ENCODE measurements at places on chromosomes 12 and 14.

DNA sequence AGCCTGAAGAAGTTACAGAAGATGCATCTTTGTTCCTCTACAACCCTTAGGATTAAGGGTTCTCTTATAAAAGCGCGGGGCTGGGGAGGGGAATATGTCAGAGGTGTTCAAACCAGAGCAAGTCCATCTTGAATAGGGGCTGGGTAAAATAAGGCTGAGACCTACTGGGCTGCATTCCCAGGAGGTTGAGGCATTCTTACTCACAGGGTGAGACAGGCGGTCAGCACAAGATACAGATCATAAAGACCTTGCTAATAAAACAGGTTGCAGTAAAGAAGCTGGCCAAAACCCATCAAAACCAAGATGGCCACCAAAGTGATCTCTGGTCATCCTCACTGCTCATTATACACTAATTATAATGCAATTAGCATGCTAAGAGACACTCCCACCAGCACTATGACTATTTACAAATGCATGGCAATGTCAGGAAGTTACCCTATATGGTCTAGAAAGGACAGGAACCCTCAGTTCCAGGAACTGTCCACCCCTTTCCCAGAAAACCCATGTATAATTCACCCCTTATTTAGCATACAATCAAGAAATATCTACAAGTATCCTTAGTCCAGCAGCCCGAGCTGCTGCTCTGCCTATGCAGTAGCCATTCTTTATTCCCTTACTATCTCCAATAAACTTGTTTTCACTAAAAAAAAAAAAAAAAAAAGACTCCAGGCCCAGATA, 108.1 kb upstream of the FOXN3 start:
- DNase-seq, result no peak

DNA sequence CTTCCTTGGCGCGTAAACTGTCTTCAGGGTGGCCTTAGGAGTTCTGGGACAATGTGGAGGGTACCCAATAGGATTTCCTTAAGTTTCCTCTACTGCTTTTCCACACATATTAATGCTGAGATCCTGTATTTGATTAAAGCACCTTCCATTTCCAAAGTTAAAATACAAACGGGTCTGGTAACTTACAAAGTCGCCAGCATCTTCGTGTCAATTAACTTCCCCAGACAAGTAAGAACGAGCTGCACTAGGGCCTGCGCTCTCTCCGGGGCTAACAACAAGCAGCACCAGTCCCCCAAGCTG, 130.9 kb downstream of the NDUFA12 start:
- no peak for DNase-seq

DNA sequence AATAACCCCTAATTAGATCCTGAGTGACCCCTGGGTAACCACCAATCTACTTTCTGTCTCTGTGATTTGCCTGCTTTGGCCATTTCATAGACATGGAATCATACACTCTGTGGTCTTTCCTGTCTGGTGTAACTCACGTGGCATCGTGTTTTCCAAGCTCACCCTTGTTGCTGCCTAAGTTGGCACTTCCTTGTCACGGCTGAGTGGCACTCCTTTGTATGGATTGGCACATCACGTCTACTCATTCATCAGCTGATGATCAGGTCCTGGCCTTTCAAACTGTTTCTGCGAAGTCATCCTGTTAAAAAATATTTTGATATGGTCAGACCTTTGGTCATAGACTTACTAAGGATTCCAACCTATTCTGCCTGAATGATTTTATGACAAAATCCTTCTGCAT, 87.7 kb downstream of the GLT1D1 start:
- DNase-seq, result no peak

DNA sequence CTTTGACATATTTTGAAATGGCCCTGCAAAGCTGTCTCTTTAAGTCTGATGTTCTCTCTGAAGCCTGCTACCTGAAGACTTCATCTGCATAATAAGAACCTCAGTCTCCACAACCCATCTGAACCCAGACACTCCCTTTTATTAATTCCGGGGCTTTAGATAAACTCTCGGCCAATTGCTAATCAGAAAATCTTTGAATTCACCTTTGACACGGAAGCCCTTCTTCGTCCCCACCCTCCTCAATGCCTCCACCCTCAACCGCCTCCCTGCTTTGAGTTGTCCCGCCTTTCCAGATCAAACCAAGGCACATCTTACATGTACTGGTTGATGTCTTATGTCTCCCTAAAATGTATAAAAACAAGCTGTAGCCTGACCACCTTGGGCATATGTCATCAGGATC, 17.6 kb downstream of the OR6J1 start:
- no peak for DNase-seq

DNA sequence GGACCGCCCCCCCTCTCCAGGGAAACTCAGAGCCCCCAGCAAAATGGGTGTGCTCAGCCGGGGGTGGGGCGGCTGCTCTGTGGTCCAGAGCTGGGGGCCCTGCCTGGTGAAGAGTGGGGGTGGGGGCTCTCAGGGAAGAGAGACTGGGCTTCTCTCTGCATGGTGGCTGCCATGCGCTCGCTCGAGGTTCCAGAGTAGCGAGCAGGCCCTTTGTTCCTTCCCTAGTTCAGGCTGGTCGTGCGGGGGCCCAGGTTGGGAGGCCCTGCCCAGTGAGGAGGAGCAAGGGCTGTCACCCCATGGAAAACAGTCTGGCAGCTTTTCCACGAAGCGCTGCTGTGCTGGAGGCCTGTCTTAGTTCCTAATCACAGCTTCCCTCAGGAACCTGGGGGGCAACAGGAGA, 134.6 kb downstream of the AEBP2 start:
- DNase-seq, result no peak

DNA sequence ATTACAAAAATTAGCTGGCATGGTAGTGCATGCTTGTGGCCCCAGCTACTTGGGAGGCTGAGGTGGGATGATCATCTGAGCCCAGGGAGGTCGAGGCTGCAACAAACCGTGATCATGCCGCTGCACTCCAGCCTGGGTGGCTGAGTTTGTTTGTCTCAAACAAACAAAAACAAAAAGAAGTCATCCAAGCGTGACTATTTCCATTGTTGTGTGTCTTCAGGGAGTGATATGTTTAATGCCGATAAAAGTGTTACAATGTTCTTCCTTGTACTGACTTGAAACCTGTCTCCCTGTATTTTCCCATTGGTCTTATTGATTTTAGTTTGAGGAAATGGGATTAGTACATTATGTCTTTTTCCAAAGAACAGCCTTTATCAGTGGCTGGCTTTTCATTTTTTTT, 75.6 kb upstream of the USP44 start:
- DNase-seq, result no peak

DNA sequence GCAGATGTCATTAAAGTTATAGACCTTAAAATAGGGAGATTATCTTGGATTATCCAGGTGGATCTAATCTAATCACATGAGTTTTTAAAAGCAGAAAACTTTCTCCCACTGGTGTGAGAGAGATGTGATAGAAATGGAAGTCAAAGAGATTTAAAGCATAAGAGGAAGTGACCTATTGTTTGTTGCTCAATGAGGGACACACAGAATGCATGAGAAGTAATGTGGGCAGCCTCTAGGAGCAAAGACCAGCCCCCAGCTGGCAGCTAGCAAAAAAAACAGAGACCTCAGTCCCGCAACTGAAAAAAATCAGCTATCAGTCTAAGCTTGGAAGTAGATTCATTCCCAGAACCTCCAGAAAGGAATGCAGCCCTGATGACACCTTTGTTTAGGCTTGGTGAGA, 24.6 kb upstream of the ANP32D start:
- DNase-seq, result no peak

DNA sequence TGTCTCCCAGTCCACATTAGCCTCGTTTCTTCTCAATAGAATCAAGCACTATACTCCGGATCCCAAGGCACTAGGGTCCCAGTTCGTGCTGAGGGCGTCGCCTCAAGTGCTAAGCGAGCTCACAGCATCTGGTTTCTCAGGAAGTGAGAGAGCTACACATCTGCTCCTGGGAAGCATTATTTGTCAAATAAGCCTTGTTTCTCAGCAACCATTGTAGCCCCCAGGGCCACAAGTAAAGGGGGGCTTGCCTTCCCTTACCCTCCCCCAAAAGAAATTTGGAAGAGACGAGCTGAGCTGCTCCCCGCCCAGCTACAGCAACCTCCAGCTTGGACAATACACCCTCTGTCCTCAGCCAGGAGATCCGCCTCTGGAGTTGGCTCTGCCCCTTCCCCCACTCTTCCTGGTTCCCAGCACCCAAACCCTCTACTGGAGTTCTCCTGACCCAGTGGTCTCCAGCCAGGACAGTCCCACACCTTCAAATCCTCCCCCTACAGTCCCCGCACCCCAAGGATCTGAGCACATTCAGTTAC, 5.7 kb upstream of the TNS2 start:
- DNase-seq, result no peak

DNA sequence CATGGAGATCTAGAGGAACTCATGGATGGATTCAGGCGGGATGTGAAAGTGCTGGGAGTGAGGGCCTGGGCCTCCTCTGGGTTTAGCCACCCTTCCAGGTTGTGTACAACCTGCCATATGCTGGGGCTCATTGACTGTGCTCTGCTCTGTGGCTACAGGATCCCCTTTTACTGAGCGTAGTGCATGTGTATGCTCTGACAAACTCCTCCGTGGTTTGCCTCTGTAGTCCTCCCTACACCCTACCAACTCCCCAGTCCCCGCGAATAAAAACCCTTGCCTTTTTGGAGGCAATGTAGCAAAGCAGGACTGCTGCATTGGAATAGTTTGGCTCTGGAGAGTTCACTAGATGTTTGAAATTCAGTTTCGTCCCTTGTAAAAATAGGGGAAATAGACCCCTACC, 17.4 kb downstream of the JDP2 start:
- no peak for DNase-seq

DNA sequence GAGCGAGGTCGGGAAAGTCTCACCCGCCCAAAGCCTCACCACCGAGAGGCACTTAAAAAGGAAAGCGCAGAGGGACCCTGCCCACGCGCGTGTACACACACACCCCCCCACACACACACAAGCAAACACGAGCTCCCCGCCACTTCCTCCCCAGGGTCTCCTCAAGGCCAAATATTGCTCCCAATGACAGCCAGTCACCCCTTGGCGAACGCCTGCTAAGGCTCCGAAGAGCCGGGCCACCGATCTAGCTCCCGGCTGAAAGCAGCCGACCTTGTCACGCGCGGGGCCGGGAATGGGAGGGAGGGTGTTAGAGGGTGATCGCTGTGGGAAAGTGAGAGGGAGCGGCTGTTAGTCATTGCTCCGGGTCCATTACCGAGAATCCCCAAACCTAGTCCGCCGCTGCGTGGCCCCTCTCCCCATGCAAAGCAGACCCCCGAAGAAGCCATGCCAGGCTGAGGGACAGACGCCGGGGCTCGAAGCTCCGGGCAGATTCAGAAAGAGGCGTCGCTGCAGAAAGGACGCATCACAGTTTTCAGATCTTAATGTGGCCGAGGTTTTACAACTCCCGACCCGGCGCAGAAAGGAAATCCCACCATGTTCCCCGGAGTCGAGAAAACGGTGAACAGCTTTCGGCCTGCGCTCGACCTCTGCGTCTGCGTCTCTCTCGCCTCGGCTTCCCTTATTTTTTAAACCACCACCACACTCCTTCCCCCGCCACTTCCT, 2.6 kb downstream of the BMP4 start:
- no peak for DNase-seq

DNA sequence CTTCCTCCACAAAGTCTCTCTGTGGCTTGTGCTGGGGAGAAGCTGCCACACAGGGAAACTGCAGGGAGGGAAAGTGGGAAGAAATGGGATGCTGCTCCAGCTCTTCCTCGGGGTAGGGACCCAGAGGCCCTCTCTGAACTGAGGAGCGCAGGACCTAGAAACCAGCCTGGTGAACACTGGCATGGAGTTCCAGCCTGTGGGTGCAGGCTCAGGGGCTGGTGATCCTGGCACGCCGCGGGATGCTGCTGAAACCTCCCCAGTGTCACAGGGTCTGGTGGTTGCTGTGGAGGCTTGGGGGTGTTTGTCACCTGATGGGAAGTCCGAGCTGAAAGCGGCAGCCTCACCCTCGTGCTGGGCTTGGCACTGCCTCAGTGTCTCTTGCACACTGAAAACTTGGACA, 5.2 kb upstream of the KRT75 start:
- no peak for DNase-seq

DNA sequence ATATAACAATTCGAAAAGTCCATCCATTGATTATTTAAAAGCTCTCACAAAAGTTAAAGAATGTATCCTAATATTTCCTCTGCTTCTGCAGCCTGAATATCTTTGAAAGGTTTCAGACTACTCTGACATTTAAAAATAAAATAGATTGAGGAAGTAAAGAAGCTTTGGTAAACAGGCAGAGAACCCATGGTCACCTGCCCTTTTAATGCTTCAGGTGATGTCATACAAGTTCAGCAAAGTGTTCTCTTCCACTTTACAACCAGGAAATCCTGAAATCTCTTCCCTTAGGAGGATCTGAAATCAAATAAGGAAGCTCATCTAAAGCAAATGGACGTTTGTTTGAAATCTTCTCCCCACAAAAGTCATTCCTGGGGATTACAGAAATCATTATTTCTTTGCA, 322.4 kb downstream of the PDZRN4 start:
- no peak for DNase-seq

GRCh38 chr12:111942557-111942956, 70.4 kb downstream of the TMEM116 start:
- DNase-seq, result no peak

DNA sequence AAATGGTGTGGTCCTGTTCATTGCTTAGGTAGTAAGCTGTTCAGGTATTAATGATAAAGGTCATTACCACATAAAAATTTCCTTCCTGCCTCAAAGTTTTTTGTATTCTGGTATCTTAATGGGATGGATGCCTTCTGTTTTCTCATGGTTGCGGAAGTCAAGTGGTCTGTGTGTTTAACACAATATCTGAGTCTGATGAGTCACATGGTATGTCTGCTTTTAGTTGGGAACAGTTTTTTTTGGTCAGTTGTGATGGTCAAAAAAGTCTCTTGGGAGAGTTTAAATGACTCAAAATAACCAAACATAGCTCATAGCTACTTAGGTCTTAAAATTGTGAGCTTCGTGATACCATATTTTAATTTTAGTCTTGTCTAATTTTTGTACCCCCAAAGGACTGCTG, 40.7 kb downstream of the STK38L start:
- DNase-seq, result no peak

DNA sequence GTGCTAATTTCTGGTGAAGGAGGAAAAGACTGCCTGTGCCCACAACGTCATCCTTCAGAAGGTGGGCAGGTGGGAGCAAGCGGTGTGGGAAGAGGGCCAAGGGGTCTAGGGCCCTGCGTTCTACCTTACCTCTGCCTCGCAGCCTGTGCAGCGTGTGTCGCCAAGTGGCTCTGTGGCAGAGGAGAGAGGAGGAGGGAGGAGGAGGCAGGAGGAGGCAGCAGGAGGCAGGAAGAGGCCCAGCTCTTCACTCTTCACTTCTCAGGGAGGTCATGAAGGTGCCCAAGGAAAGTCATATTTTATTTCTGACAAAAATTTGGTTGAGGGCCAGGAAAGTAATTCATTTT, 177.9 kb downstream of the MYRFL start:
- DNase-seq, result no peak

- DNase-seq, result no peak
Observed at GRCh38 chr12:50661300-50662115, 102.4 kb upstream of the ATF1 start.

DNA sequence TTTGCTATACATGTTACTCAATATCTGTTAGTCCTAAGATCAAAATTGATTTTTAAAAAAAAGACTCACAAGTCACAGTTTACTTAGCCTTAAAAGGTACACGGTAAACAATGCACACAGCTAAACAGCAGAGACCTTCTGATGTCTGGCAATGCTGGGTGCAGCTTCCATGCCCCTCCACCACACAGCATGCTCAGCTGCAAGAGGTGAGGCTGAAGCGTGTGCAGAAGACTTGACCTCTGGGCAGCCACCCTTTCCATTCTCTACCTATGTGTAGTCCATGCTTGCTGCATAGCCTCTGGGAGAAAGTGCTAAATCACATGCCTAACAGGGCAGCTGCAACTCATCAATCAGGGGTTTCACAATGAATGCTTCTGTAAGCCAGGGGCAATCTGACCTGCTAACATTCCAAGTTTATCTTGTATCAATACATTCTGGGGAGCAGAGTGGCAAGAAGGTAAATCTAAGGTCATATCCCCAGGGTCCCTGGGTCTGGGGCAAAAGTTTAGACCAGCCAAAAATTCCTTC, 44.5 kb upstream of the AMN1 start:
- DNase-seq, result no peak

Data from NCI-H2227 treated with DMSO at 0.1 percent for 48 hours (cell line).